ENCODE measurements at places on chromosomes 7 and 10.

DNA sequence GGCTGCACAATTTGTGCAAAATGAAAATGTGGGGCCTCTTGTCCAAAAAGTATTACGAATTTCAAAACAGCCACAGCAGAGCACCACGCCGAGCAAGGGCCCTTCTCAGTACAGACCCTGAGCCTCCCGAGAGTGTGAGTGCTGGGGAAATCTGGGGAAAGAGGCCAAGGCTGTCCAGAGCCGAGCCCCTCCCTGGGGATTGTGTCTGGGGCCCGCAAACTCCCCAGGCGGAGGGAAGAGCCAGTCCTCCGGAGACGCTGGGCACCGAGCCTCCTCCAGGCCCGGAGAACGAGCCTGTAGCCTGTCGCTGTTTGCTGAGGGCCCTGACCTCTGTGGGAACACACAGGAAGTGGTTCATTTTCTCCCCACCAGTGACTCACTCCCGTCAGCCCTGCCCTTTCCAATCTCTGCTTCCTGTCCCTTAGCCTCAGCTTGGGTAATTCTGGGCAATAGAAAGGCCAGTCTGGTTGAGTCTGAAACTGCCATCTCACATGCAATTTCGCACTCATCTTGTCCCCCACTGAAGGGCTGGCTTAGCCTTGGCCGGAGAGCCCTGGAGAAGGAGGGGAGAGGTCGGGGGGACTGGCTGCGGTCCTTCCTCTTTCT, 19.5 kb upstream of the GNA12 start:
- DNase-seq, result peak; percentile 12

- no peak for DNase-seq
Measured at GRCh38 chr7:157541295-157542067, 204.7 kb downstream of the DNAJB6 start.

DNA sequence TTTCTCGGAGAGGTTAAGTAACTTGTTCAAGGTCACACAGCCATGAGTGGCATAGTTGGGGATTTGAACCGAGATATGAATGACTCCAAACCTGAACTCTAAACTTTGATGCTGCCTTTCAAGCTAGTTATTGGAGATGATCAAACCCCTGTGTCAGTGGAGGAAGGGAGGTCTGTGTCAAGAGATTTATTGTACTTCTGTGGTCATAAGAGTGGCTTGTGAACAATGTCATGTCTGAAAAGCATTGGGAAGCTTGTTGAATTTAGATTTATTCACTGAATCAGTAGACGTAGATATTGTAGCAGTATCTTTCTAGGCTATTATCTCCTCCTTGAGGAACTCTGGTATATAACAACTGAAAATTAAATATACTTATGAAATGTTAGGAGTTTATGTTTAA, 27.3 kb downstream of the SNX10 start:
- DNase-seq, result no peak

GRCh38 chr7:142873281-142873784, 12.2 kb downstream of the TRPV6 start:
- DNase-seq, result no peak

GRCh38 chr7:18675579-18675978, 180.0 kb downstream of the HDAC9 start:
- no peak for DNase-seq

GRCh38 chr10:127009366-127009765, 104.1 kb downstream of the DOCK1 start:
- DNase-seq, result no peak

DNA sequence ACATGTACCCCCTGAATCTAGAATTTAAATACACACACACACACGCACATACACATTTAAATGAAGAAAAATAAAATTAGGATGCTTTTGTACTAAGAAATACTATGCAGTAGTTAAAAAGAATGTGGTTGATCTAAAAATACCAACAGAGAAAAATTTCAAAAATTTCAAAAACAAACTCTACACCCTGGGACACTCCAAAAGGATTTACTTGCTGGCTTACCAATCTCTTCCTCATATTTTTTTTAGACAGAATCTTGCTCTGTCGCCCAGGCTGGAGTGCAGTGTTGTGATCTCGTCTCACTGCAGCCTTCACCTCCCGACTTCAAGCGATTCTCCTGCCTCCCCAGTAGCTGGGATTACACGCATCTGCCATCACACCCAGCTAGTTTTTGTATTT, 80.9 kb downstream of the HIP1 start:
- no peak for DNase-seq

DNA sequence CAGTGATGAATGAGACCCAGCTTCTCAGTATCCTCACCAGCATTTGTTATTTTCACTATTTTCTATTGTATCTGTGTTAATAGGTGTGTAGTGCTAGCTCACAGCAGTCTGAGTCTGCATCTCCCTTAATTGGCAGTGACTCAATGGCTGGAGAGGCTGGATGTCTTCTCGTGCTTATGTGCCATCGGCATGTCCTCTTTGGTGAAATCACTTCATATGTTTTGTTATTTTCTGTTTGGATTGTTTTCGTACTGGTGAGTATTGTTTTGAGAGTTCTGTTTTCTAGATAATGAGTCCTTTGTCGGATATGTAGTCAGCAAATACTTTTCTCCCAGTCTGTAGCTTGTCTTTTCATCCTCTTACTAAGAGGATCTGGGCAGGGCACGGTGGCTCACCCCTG, 66.1 kb downstream of the AMZ1 start:
- DNase-seq, result no peak

GRCh38 chr10:33032654-33033151, 74.7 kb upstream of the ITGB1 start:
- DNase-seq, result no peak

DNA sequence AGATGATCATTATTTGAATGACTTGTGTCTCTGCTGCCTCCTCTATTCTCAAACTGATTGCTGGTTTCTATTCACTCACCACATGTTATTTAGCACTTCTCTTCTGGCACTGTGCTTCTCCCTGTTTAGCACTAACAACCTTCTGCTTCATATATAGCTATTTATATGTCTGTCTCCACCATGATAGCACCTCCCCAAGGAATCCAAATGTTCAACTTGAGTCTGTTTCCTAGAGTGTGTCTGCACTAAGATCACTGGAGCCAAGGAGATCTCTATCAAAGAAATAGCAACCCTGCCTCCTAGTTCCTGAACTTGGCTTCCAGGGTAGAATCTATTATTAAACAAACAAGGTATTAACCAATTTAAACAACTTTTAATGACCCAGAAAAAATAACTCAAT, 104.5 kb downstream of the CYP26A1 start:
- no peak for DNase-seq

GRCh38 chr7:146645383-146645976, 528.9 kb downstream of the CNTNAP2 start:
- DNase-seq, result no peak

DNA sequence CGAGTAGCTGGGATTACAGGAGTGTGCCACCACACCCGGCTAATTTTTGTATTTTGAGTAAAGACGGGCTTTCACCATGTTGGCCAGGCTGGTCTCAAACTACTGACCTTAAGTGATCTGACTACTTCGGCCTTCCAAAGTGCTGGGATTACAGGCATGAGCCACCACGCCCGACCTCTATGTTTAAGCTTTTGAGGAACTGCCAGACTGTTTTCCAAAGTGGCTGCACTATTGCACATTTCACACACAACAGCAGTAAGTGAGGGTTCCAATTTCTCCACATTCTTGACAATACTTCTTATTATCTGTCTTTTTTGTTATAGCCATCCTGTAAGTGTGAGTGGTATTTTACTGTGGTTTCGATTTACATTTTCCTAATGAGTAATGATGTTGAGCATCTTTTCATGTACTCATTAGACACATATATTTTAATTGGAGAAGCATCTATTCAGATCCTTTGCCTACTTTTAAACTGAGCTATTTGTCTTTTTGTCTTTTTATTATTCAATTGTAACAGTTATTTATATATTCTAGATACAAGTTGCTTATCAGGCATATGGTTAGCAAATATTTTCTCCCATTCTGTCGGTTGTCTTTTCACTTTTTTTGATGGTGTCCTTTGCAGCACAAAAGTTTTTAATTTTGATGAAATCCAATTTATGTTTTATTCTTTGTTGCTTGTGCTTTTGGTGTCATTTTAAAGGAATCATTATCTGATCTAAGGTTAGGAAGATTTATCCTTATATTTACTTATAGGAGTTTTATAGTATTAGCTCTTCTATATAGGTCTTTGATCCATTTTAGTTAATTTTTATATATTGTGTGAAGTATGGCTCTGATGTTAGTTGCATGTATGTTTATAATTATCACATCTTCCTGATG, 12.8 kb upstream of the IRF5 start:
- no peak for DNase-seq

DNA sequence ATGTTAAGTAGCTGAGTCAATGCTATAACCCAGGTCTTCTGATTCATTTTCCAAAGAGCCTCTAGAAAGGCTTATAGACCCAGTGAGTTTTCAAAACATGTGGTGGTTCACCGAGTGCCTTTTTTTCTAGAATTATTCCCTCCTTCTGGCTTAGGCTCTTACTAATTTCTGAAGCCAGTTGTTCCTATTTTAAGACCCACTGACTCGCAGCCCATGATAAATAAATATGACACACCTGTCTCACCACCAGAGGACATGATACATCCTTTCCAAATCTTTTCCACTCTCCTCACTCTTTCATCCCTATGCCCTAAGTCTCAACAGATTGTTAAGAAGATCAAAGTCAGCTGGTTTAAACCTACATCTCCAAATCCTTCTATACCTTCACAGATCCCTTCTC, 126.0 kb upstream of the WNT16 start:
- DNase-seq, result no peak

- DNase-seq, result no peak
Measured at GRCh38 chr7:51446785-51447184, 130.2 kb upstream of the COBL start.

- DNase-seq, result no peak
Measured at GRCh38 chr10:48364659-48365405, 58.4 kb downstream of the MAPK8 start.

GRCh38 chr10:30688456-30688855, 58.9 kb upstream of the LYZL2 start:
- no peak for DNase-seq

DNA sequence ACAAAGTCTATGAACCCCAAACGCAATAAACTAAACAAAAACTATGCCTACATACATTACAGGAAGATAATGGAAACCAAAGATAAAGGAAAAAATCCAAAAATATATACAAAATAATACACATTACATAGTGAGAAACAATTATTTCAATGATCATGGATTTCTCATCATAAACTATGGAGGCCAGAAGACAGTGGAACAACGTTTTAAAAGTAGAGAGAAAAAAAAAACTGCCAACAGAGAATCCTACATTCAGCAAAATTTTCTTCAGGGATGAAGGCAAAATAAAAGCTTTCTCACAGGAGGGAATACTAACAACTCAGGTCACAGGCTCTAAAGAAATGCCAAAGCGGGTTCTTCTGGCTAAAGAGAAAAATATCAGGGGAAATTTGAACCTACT, 42.9 kb upstream of the FAM13C start:
- DNase-seq, result no peak

DNA sequence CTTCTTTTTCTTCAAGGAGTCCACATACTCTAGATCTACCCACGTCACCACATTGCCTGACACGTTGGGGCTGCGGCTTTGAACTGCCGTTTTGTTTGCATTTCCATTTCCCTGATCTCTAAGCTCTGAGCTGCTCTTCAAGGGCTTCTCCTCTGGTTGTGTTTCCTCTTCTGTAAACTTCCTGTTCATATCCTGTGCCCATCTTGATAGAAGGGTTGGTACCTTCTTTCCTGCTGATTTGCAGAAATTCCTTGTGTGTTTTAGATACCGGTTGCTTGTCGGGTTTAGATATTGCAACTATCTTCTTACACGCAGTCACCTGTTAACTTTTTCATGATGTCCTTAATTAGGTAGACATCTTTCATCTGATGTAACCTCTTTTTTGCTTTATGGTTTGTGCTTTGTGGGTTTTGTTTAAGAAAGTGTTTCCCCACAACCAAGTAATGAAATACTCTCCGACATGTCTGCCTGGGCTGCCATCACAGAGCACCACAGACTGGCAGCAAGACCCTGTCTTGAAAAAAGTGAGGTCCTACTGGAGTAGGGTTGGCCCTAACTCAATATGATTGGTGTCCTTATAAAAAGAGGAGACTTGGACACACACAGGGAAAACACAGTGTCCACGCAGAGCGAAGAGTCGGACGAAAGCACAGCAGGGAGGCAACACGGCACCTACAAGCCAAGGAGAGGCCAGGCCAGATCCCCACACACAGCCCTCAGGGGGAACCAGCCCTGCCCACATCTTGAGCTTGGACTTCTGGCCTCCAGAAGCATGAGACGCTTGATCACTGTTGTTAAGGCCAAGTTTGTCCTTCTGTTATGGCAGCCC, 99.1 kb upstream of the PDGFA start:
- DNase-seq, result no peak

DNA sequence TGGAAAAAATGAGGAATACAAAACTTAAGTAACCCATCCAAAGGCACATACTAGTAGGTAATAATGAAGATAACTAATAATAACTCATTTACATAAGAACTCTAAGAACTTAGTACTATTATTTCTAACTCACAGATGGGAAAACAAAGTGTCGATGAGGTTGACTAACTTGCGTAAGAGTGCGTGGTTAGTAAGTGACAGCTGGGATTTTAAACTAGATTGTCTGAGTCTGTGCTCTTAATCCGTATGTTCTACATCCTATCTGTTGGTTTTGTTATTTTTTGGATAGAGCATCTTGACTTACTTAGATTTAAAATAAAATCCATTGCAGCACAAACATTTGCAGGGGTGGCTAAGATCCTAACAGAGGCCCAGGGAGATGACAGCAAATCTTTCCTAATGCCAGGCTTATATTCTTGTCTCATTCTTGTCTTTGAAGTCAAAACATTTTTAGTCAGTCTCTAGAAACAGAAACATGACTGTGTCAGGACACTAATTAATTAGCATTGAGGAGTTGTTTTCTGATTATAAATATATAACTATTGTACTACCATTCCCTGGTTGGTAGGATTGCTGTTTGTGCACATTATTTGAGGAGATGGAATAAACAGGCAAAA, 11.7 kb downstream of the RPA3 start:
- DNase-seq, result no peak

DNA sequence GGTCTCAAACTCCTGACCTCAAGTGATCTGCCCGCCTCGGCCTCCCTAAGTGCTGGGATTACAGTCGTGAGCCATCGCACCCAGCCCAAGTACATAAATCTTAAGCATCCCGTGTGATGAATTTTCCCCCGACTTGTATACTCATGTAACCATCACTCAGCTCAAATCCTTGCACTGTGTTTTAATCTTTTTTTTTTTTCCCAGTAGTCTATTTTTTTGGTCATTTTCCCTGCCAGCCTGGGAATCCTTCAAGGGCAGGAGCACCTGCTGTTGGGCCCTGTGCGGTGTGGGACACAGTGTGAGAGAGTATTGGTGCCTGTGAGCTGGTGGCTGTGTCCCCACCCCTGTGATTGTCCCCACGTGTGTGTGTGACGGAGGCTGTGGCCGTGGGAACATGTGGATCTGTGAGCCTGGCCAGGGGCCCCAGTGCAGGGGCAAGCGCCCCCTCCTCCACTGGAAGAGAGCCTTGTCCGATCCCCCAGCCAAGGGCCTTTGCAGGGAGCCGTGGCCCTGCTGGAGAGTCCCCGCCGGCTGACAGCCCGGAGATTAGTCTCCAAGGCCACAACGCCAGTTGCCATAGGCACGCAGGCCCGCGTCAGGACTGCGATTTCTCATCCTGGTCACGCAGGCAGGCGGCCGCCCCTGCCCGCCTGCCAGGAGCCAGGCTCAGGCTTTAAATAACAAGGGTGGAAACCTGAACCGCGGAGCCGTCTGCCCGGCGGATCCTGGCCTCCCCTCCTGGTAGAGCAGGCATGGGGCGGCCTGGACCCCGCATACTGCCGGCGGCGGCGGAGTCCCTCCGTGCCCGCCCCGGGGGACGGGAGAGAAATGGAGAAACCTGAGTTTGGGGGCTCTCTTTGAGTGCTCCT, 26.5 kb downstream of the GTF2IRD1 start:
- no peak for DNase-seq
